Astrocyte (in vitro differentiated cells and primary cell): ENCODE measurements at places on chromosomes 4 and X. TPM values are rescaled to one million over a fixed set of nuclear protein-coding genes. Genes with fewer than 3 reads are reported as not detected.

GRCh38 chrX:39456894-39457604, 640.7 kb downstream of the BCOR start:
- H3K4me1 ChIP-seq: no peaks in the 10 kb centered on the region
- no peaks in the 10 kb centered on the region for H3K36me3 ChIP-seq
- DNase-seq: peak; percentile 18
- H3K4me3 ChIP-seq: no peak overlapping the region

GRCh38 chr4:156021298-156021697, 67.6 kb upstream of the CTSO start:
- H3K27me3 ChIP-seq: no peaks in the 10 kb centered on the region
- H3K36me3 ChIP-seq: no peaks in the 10 kb centered on the region
- no peak for DNase-seq
- H3K4me1 ChIP-seq: no peaks in the 10 kb centered on the region

- H3K4me1 ChIP-seq: no peaks in the 10 kb centered on the region
- H3K4me3 ChIP-seq: no peak overlapping the region
- no peaks in the 10 kb centered on the region for H3K36me3 ChIP-seq
- DNase-seq: peak; percentile 2
Measured at GRCh38 chrX:116204932-116205331, 34.4 kb downstream of the AGTR2 start.

GRCh38 chr4:137981277-137981676, 260.9 kb downstream of the SLC7A11 start:
- H3K27ac ChIP-seq: no peak overlapping the region
- H3K4me3 ChIP-seq: no peak overlapping the region
- H3K36me3 ChIP-seq: no peaks in the 10 kb centered on the region
- no peaks in the 10 kb centered on the region for H3K27me3 ChIP-seq

- H3K27me3 ChIP-seq: no peaks in the 10 kb centered on the region
- H3K4me3 ChIP-seq: no peak overlapping the region
- H3K36me3 ChIP-seq: no peaks in the 10 kb centered on the region
- no peak for DNase-seq
Measured at GRCh38 chr4:187726485-187726884, 269.1 kb upstream of the ZFP42 start.

DNA sequence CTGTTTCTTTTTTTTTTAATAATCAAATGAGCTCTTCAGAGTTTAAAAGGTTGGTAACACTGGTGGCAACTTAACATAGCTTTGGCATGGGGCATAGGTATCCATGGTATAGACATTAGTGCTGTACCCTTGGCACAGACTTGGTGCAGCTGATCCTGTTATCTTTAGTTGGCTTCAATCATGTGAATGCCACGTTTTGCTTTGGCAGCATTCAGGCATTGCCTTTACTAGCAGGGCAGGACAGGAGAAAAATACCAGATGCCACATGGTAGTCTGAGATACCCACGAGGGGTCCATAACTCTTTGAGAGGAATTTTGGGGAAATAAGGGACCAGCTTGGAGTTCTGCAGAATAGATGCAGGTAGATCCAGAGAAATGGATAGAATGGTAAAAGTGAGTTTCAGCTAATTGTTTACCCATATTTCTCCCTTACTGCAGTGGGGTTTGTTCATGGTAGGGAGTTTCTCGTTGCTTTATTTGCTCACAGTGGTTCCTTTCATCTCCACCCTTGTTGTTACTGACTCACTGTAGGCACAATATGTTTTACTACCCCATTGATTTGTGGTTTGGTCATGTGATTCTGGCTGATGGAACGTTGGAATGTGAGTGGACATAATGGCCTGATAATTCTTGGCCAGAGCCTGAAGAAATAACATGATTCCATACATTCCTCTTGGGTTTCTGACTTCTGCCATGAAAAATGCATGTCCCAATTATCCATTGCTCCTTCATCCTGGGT, 342.7 kb downstream of the GLUD2 start:
- no peak overlapping the region for H3K27ac ChIP-seq
- no peaks in the 10 kb centered on the region for H3K36me3 ChIP-seq
- DNase-seq: peak; percentile 31

DNA sequence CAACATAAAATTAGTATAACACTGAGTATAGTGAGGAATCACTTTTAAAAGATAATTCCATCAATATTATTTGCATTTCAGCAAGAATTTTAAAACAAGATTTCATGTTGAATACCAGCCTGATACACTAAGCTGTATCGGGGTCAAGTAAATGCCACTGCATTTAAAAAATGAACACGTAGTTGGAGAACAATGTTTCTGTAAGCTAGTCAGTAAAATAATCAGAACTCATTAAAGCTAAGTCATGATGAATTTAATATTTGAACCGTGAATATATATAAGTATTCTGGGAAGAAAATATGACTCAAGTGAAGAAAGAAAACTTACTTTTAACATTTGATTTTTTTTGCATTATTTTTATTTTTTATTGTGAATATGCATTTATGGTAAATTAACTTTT, 611.0 kb upstream of the PABPC4L start:
- H3K4me3 ChIP-seq: no peak overlapping the region
- no peak overlapping the region for H3K27ac ChIP-seq
- no peak for DNase-seq
- H3K4me1 ChIP-seq: no peaks in the 10 kb centered on the region

DNA sequence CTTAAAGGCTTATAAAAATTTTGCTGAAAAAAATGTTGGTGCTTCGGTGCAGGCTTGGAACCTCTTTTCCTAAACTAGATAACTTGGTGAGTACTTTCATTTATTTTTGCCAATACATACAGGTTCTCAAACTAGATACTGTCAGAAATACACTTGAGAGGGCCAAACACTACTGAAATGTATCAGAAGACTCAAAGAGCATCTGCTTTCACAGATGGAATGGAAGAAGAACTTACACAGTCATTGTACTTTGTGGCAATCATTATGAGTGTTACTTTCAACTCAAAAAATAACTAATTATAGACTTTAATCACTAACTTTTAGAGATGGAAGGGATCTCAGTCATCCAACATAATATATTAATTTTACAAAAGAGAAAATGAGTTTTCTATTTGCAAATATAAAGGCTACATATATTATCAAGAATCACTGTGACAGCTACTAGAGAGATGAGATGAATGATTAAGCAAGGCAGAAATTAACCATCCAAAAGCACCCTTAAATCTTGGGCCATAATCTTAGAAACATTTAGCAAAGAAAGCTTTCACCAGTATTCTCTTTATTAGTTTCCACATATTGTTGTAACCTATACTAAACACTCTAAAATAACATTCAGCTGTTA, 1.0 kb downstream of the ENAM start:
- H3K4me3 ChIP-seq: no peak overlapping the region
- no peaks in the 10 kb centered on the region for H3K36me3 ChIP-seq
- no peaks in the 10 kb centered on the region for H3K27me3 ChIP-seq
- DNase-seq: no peak

DNA sequence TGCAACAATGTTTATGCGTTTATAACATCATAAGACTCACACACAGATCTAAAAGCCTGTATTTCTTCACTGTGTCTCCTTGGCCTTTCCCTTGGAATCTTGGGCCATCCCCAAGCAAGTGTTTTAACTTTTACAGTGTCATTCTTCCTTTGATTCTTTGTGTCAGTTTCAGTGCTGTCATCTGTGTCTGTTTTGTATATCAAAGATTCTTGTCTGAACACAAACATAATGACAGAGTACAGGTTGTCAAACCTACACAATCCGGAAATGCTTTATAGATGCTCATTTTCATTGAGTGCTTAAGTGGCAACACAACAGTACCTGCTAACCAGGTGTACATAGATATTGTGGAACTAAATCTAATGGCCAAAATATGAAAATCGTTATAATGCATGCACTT, 1500.0 kb downstream of the TECRL start:
- H3K4me3 ChIP-seq: no peak overlapping the region
- H3K36me3 ChIP-seq: no peaks in the 10 kb centered on the region
- no peak overlapping the region for H3K27ac ChIP-seq
- no peaks in the 10 kb centered on the region for H3K4me1 ChIP-seq
- no peaks in the 10 kb centered on the region for H3K27me3 ChIP-seq

GRCh38 chr4:26242451-26242850, 78.4 kb upstream of the RBPJ start:
- H3K4me3 ChIP-seq: no peak overlapping the region
- H3K4me1 ChIP-seq: peaks cover 12% of the 10 kb centered on the region
- H3K27me3 ChIP-seq: no peaks in the 10 kb centered on the region
- no peak overlapping the region for H3K27ac ChIP-seq

- H3K4me1 ChIP-seq: no peaks in the 10 kb centered on the region
- DNase-seq: no peak
- peaks cover 11% of the 10 kb centered on the region for H3K36me3 ChIP-seq
- no peaks in the 10 kb centered on the region for H3K27me3 ChIP-seq
- H3K27ac ChIP-seq: no peak overlapping the region
- H3K4me3 ChIP-seq: no peak overlapping the region
Measured at GRCh38 chr4:121842862-121843261, 19.2 kb upstream of the CCNA2 start.

DNA sequence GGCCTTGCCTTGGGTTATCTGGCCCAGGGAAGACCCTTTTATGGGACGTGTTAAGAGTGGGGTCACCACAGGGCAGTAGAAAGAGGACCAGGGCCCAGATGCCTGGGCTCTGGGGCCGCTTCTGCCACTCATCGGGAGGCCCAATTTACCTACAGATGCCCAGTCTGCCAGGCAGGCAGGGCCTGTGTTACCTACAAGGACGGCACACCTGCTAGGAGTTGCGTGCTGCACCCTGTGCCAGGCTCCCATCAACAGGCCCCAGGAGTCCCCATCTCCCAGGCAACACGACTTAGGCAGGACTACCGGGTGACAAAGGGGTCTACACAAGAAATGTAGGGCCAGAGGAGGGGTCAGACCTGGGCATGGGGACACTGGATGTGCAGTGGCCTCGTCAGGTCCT, 34.6 kb downstream of the WDR1 start:
- H3K4me1 ChIP-seq: peaks cover 2% of the 10 kb centered on the region
- H3K27ac ChIP-seq: no peak overlapping the region
- no peak for DNase-seq

DNA sequence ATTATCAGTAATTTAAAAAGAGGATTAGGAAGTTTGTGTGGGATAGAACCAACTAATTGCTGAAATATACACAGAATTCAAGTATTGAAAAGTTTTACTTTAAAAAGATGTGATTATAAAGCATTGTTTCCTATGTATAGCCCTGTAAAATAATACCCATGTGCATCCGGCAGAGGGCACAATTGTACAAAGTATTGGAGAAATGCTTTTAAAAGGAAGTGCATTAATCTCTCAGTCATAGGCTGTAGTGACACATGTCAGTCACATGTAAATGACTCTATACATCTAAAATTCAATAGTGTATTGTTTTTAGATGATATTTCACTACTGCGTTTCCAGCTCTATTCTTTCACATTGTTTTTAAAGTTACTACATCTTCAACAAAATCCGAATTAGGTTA, 9.7 kb upstream of the GEMIN8 start:
- H3K4me1 ChIP-seq: no peaks in the 10 kb centered on the region
- H3K27ac ChIP-seq: no peak overlapping the region
- DNase-seq: no peak
- no peak overlapping the region for H3K4me3 ChIP-seq
- no peaks in the 10 kb centered on the region for H3K36me3 ChIP-seq

GRCh38 chrX:54358424-54359211, 772 bp upstream of the WNK3 start:
- peak; percentile 63 for DNase-seq
- peaks cover 12% of the 10 kb centered on the region for H3K4me1 ChIP-seq
- H3K27me3 ChIP-seq: no peaks in the 10 kb centered on the region
- peak overlapping the region; percentile 66 for H3K27ac ChIP-seq

GRCh38 chr4:79472036-79472435, 64.0 kb upstream of the GK2 start:
- DNase-seq: no peak
- H3K4me1 ChIP-seq: no peaks in the 10 kb centered on the region
- H3K4me3 ChIP-seq: no peak overlapping the region
- no peak overlapping the region for H3K27ac ChIP-seq
- no peaks in the 10 kb centered on the region for H3K36me3 ChIP-seq

DNA sequence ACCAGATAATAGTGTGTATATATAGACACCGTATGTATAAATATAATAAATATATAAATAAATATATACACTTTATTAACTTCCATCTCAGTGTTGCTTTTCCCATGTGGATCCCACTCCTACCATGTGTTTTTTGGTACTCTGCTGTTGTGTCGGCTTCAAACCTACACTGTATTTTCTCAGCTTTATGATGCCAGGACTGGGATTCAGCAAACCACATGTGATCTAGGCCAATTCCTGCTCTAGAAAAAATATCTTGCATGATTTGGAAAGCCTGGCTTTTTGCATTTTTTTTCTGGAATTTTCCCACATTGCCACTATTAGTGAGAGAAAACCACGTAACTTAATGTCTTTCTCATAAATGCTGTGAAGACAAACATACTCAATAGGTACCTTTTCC, 55.8 kb downstream of the POLR2B start:
- peaks cover 60% of the 10 kb centered on the region for H3K36me3 ChIP-seq
- no peak for DNase-seq
- no peaks in the 10 kb centered on the region for H3K27me3 ChIP-seq
- no peak overlapping the region for H3K27ac ChIP-seq
- no peak overlapping the region for H3K4me3 ChIP-seq
- no peaks in the 10 kb centered on the region for H3K4me1 ChIP-seq

Gene RNF212
- total RNA-seq: 2.0 and 2.2 TPM in 2 replicates

Gene USP27X
- 2.7 and 3.1 TPM in 2 replicates for total RNA-seq

Gene SLC25A4
- 27.0 and 32.0 TPM in 2 replicates for total RNA-seq

Gene CDKL2
- total RNA-seq: 3.7 and 4.7 TPM in 2 replicates
